ENCODE measurements at places on chromosomes 5 and 9.

GRCh38 chr5:32627219-32627870 lies 42.0 kb downstream of the SUB1 start:
- no peak for DNase-seq

DNA sequence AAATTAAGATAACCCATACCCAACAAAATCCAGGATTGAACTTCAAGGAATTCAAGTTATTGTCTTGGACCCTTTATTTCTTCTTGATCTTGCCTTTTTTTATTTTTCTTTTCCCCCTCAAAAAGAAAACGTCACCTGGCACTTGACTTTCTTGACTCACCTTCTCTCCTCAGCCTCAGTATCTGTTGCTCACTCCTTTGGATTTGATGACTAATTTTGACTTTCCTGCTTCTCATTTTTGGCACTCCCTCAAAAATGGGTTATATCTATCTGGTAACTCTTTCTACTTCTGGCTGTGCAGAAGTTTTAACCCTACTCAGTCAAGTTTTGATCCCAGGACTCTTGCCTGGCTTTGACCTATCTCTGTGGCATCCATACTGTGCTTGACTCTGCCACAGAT lies 66.6 kb upstream of the SPATA31D4 start:
- no peak for DNase-seq

DNA sequence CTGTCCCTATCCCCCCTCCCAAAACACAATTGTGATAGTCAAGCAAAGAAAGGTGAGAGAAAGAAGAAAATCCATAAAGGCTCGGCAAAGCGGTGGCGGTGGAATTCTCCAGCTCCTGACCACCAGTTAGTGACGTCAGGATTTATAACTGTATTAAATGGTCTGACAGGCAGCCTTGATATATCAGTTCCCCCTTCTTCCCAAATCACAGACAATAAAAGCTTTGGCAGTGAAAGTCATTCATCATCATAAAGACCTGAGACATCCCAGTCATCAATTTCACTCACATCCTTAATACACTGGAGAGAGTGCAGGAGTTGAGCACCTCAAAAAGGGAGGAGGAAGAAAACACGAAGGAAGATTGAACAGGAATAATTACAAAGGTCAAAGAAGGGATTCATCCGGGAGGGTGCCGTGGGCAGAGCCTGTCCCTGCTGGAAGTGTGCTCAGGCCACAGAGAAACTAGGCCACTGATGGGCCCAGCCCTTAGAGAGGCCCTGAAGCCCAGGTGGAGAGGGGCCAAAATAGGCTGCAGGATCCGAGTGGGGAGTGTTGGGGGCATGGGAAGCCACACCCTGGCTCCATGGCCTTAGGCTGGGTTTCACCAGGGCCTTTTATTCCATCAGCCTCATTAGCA lies 131.9 kb downstream of the PAX5 start:
- DNase-seq = no peak

GRCh38 chr5:168916266-168916665 lies 337.1 kb upstream of the PANK3 start:
- DNase-seq = no peak

DNA sequence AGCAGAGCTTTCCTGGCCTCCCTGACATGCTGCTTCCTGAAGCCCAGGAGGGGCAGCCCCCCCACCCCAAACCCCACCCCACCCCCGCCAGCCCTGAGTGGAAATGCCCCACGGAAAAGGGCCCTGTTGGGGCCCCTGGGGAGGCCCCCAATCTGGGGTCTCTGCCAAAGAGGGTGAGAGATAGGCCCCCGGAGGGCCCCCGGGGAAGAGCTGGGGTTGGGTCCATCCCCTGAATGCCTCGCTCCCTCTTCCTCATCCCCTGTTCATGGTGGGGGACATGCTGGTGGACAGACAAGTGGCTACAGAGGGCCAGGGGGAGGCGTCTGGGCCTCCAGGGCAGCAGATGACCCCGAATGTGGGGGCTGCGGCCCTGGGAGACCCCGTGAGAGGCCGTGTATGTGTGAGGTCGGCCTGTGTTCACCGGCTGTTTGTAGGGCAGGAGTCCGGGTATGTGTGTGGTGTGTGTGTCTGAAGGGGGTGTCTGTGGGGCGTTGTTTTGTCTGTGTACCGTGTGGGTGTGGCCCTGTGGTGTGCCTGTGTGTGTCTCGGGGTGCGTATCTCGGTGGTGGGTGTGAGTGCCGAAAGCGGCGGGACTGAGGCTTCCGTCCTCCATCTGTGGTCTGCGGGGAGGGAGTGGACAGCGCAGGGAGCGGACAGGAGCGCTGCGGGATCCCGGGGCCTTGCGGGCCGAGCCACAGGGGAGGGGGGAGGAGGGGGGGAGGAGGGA lies 11.3 kb downstream of the C9orf50 start:
- DNase-seq = no peak

DNA sequence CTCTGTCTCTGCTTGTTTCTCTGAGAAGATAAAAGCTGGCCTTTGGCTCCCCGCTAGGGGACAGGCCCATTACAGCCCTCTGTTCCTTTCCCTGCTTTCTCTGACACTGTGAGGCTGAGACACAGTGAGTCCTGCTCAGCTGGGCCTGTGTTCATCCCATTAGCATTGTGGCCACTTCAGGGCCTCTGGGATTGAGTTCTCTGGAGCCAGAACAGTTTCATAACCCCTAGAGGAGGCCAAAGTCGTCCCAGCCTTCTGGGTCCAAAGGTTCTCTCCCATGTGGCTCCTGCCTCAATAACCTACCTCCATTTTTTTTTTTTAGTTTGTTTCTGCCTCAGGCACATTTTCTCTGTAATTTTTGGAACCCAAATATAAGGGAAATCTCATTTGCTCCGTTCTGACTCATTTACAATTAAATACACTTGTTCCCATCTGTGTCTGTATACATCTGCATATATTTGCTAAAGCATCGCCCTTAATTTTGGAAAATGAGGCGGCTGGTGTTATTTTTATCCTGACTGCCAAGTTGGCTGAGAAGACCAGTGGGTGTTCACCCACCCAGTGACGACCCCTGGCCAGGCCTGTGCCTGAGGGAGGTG lies 27.3 kb upstream of the CTNNA1 start:
- DNase-seq = no peak

- no peak for DNase-seq
Observed at GRCh38 chr5:88792144-88792840, 90.7 kb downstream of the MEF2C start.

DNA sequence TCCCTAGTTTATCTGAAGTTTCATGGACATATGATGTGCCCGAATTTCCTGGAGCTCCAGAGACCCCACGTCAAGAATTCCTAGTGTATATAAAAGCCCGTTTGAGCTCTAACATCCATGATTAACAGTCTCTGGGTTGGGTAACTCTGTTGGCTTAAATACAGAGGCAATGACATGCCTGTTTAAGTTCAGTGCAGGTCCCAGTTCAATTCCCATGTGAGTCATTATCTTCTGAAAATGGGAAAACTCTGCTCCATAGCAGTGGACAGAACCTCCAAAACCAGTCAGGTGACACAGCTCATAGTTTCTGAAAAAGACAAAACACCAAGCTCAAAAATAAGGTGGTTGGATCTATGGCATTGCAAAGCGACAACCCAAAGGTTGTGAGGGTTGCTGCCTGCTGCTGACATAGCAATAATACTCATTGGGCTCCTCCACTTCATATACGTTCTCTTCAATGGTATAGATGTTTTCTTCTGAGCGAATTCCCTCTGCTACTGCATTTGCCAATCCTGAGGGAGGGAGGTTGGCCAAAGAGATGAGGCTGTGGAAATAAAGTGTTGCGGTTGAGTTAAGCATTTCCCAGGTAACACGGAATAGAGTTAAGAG lies 22.0 kb downstream of the HAVCR2 start:
- no peak for DNase-seq

DNA sequence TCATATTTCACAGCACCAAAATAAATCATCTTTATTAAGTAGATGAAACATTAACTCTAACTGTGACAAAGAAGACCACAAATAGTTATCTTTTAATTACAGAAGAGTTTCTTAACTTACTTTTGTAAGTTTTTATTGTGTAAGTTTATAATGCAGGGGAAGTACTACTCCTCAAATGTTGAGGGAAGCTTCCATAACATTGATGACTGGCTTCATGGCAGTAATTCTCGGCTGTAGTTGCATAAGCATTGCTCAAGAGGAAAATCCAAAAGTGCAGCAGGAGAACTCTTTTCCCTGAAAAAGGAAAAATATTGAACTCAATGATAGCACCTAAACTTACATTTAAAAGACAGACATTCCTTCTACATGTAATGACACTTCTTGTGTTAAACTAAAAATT lies 4.6 kb downstream of the TSLP start:
- DNase-seq = no peak

- DNase-seq = no peak
Observed at GRCh38 chr5:86452251-86452650, 165.5 kb upstream of the COX7C start.

DNA sequence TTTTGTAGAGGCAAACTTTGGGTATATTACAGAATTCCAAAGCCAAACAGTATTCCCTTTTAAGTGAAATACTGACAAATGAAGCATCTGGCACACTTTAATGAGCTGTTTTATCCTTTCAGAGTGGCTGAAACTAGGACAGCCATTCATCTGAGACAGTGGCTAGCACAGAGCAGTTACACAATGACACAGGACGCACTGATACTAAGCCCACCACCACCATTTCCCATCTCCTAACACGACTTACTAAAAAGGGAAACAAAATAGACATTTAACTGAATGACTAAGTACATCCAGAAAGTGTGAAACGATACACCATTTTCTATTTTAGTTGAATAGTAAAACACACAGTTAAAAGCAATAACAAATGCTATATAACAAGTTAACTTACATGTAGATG lies 120.4 kb upstream of the RETREG1 start:
- no peak for DNase-seq

- DNase-seq = no peak
Observed at GRCh38 chr5:14896131-14896530, 24.6 kb upstream of the ANKH start.

DNA sequence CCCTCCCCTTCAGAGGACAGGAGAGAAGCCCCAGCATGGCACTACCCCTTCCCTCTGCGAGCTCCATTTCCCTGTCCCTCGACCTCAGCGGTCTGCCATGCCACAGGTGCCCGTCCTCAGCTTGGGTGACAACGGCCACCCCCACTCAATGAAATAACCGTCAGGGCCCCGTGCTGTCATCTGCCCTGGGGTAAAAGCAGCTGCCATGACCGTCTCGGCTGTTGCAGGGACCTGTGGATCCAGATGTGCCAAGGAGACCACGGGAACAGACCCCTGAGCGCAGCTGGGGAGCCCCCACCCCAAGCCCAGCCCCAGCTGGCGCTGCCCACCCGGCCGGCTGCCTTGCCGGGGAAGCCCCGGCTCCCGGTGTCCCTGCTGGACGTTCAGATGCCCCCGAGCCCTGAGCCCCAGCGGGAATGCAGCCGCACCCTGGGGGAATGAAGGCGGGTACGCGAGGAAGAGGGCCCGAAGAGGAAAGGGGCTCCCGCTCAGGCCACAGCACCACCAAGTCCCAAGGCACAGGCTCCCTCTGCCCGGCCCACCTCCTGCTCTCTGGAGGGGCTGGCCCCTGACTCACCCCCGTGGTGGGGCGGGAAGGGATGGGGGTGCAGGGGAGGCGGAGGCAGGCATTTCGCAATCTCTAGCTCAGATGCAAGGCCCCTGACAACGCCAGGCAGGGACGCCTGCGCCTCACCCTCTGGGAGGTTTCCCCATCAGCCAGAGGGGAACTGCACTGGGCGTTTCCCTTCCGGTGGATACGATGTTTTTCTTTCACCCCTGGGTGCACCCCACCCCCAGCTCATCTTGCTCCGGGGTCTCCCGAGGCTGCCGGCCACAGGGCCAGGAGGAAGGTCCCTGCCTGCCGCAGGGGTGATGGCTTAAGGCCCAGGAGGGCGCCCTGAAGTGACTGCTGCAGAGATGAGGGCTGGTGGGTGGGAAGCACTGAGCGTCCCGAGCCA lies 49.2 kb downstream of the NACC2 start:
- no peak for DNase-seq

GRCh38 chr9:93136011-93136440 lies 2.0 kb upstream of the NINJ1 start:
- DNase-seq = no peak

- no peak for DNase-seq
Observed at GRCh38 chr9:121242219-121242958, 25.6 kb upstream of the GSN start.
